ENCODE measurements at places on chromosomes 5 and 9. TPM values are rescaled to one million over a fixed set of nuclear protein-coding genes. Genes with fewer than 3 reads are reported as not detected.

IFNA13 gene
- total RNA-seq: not detected

GRCh38 chr9:108746864-108747263 is 108.9 kb downstream of the ACTL7B start:
- DNase-seq: no peak

PRRX2 gene
- 0.91 TPM for total RNA-seq

STPG3 gene
- total RNA-seq: not detected

STING1 gene
- not detected for total RNA-seq

- no peak for DNase-seq
Measured at GRCh38 chr5:180180421-180180820, 28.6 kb downstream of the RASGEF1C start.

- no peak for DNase-seq
Measured at GRCh38 chr5:1876660-1877064, 6.1 kb downstream of the IRX4 start.

ORM2 gene
- total RNA-seq: 3.2 TPM

DNA sequence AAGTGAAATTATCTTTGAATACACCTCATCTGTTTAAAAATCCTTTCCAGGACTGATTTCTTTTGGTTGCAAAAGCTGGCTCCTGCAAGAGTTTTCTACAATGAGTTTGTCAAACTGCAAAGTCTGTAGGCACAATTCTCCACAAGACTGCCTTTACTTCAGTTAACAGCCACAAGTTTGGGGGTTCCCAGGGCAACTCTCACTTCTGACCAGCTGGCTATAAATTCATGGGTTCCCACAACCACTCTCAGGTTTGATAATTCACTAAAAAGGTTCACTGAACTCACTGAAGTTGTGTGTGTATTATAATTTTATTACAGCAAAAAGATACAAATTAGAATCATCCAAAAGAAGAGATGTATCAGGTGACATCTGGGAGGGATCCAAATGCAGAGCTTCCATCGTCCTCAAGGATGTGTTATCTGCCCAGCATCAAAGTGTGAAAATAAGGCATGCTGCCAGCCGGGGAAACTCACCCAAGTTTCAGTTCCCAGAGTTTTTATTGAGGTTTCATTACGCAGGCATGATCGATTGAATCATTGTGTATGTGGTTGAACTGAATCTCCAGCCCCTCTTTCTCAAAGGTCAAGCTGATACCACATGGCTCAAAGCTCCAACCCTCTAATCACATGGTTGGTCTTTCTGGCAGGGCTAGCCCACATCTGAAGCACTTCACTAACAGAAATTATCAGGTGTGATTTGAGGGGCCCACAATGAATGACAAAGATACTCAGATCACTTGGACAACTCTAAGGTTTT is 19.0 kb upstream of the PSIP1 start:
- DNase-seq: no peak

- DNase-seq: no peak
Measured at GRCh38 chr9:4293293-4293941, 6.5 kb downstream of the GLIS3 start.

BARX1 gene
- total RNA-seq: 3.3 TPM

ANKRD20A1 gene
- total RNA-seq: 1.6 TPM

DNA sequence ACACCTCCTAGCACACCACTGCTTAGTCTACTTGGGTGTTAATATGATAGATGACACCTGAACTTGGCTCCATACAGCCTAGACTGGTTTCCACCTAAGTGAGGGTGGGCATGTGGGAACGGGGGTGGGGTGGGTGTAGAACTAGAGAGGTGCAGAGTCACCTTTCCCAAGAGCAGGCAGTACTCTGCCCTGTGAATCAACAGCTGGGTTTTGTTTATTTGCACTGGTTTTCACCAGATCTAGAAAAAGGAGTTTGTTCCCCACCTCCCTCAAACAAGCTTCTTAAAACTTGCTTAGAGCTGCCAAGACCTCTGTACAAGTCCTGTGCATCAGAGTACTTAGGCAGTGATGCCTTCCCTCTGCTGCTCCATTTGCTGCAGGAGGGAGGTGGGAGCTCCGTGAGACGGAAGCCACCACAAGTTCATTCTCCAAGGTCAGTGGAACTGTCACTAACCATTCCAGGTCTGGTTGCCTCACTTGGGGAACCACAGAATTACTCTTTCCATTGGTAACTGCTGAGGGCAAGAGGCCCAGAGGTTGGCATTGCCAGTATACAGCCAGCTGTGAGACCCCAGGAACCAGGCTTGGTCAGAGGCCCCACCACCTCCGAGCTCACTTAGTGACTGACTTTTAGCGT is 163.5 kb downstream of the NR3C1 start:
- no peak for DNase-seq

GRCh38 chr5:170882345-170882744 is 20.5 kb downstream of the RANBP17 start:
- DNase-seq: no peak

DNA sequence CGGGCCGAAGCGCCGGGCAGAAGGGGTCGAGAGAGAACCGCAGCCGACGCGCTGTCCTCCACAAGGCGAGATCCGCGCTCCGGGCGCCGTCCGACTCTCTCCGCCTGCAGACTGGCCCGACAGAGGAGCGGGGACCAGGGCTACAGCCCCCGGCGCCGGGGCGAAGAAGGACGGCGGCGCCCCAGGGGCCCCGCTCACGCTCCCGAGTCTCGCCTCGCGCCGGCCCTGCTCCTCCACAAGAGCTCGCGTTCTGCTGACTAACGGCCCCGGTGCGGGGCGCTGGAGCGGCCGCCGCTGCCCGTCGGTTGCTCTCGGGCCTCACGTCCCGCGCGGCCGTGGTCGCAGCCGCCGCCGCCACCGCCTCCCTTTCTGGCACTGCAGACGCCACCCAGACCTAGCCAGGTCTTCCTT is 338 bp downstream of the ABHD17B start:
- DNase-seq: no peak

- no peak for DNase-seq
Measured at GRCh38 chr5:170597109-170597751, 93.4 kb downstream of the KCNIP1 start.

Data from progenitor cell of endocrine pancreas (in vitro differentiated cells).